ENCODE measurements at places on chromosomes 13 and 19. TPM values are rescaled to one million over a fixed set of nuclear protein-coding genes. Genes with fewer than 3 reads are reported as not detected.

DNA sequence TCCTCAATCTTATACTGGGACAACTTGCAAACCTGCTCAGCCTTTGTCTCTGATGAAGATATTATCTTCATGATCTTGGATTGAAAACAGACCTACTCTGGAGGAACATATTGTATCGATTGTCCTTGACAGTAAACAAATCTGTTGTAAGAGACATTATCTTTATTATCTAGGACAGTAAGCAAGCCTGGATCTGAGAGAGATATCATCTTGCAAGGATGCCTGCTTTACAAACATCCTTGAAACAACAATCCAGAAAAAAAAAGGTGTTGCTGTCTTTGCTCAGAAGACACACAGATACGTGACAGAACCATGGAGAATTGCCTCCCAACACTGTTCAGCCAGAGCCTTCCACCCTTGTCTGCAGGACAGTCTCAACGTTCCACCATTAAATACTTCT is 4.0 kb upstream of the KLK3 start:
- DNase-seq = no peak

- DNase-seq = no peak
Measured at GRCh38 chr13:95708811-95709500, 32.0 kb downstream of the DNAJC3 start.

GRCh38 chr19:7989071-7989575 is 16.3 kb downstream of the ELAVL1 start:
- no peak for DNase-seq

GRCh38 chr13:84025824-84026223 is 143.6 kb upstream of the SLITRK1 start:
- DNase-seq = no peak

- DNase-seq = no peak
Measured at GRCh38 chr13:30047154-30047874, 196.9 kb upstream of the UBL3 start.

GRCh38 chr13:97202761-97203160 is 19.4 kb upstream of the MBNL2 start:
- no peak for DNase-seq

GRCh38 chr13:50676602-50677001 is 166.9 kb downstream of the DLEU7 start:
- no peak for DNase-seq

DNA sequence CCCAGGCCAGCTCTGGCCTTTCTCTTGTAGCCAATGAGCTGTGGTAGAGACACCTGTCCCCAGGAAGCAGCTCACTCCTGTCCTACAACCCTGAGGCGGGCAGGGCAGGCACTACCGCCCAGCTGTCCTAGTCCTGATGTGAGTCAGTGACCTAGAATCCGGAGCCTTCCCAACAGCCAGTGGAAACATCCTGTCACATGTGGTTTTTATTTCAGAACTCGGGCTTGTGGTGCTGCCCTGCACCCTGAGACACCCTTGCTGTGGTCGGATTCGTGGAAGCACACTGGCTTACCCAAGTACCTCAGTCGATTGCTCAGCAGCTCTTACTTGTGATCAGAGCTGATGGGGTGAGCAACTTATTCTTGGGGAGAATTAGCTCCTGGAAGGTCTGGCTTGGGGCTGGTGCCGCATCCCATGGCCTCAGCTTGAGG is 83.6 kb upstream of the ARHGEF7 start:
- no peak for DNase-seq

- no peak for DNase-seq
Measured at GRCh38 chr13:111004444-111004843, 89.6 kb upstream of the ANKRD10 start.

DNA sequence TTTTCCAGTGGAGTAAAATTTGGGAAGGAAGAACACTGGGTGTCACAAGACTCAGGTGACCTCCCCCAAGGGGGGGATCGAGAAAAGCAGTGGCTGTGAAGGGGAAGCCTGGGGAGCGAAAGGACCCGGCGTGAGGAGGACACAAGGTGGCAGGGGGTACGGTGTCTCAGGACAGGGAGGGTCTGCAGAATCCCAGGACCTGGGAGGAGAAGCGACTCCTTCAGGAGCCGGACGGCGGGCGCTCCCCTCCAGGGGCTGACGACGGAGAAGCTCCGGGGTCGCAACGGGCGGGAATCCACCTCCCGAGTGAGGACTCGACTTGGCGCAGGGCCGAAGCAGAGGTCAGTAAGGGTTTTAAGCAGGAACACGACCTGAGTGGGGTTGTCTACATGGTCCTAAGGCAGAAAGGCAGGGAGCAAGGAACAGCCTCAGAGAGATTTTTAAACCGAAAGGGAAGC is 529 bp downstream of the ZNF836 start:
- DNase-seq = no peak

DNA sequence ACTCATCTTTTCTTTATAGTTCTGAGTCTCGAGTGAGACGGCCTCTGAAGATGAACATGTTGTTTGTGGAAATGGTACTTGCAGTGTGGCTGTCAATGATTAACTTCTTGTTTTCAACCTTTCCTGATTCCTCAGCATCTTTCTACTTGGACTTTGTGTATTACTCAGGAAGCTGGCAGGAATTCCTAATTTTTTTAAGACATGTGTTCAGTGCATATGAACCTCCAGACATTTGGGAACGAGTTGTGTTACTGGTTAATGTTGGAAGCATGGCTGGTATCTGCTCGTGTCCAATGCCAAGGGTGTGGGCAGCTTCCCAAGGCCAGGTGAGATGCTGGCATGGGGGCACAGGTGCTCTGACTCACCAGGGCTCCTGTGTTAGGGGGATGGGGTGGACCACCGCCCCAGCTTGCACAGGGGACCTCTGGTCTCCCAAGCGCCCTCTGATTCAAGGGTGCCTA is 61.1 kb upstream of the MCF2L start:
- DNase-seq = no peak

DNA sequence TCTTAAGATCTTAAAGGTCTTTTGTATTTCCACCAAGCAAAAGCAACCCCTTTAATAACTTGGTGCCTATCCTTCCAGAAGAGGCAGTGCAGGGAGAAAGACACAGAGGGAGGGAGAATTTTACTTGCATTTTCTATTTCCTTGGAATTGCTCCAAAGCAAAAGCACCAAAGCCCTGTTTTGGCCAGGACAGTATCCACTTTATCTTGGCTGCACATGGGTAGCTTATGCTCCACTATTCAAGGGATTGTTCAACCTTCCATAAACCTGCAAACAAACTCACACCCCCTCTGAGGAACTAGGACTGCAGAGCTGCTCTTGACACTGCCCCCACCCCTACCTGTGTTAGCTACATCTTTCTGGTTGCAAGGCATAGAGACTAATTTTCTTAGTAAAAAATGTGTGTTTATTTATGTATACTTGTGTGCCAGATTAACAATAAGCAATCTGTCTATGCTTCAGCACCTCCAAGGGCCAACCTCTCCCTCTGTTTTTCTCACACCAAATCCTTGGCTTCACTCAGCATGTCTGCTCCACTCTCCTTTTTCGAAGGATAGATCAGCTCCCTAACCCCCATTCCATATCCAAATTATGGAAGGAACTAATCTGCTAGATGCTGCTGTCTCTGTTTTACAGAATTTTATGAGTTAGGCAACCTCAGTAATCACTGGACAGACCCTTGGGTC is 68.1 kb upstream of the KLF12 start:
- no peak for DNase-seq

DNA sequence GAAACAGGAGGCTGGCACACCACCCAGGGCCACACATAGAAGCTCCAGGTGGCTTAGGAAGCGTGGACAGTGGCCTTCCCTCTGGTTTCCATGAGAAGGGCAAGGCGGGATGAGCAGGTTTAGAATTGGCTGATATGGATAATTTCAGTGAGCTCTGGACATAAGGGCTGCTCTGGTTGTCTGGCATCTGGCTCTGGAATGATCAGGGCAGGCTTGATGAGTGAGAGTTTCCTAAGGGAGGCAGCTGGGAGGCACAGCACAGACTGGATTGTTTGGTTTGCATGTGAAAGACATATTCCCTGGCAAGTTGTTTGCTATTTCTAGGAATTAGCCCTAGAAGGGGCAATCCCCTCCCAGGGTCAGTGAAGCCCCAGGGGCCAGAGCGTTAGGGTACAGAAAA is 129.5 kb downstream of the ATP8A2 start:
- no peak for DNase-seq

DNA sequence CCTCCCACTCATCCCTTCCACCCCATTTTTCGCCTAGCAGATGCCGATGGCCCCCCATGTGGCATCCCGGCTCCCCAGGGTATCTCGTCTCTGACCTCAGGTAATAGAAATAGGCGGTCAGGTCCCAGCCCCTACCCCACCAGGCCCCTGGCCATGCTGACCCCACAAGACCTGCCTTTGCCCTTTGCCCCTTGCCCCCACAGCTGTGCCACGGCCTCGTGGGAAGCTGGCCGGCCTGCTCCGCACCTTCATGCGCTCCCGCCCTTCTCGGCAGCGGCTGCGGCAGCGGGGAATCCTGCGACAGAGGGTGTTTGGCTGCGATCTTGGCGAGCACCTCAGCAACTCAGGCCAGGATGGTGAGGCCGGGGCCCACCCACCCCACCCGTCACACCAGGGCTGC is 5.4 kb downstream of the ARHGAP33 start:
- DNase-seq = no peak

DNA sequence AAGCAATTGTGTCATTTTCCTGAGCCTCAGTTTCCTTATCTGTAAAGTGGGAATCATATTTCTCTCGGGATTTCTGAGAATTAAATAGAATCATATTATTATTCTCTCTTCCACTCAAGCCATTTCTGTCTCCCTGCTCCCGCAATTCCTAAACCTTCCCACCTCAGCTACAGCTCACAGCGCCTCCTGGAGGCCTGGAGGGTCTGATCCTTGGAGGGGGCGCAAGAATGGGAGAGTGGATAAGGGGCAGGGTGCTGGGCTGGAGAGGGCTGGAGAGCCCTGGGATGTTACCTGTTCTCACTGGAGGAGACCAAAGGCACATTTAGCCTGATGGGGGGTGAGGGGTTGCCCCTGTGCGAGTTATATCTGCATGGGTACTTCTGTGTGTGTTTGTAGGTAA is 31.1 kb upstream of the CYP2S1 start:
- no peak for DNase-seq

GRCh38 chr13:69921156-69921555 is 186.5 kb upstream of the ATXN8OS start:
- no peak for DNase-seq

GRCh38 chr13:105311094-105311493 is 1224.4 kb downstream of the EFNB2 start:
- DNase-seq = no peak

GRCh38 chr19:31254611-31255010 is 94.6 kb downstream of the TSHZ3 start:
- DNase-seq = no peak

DNA sequence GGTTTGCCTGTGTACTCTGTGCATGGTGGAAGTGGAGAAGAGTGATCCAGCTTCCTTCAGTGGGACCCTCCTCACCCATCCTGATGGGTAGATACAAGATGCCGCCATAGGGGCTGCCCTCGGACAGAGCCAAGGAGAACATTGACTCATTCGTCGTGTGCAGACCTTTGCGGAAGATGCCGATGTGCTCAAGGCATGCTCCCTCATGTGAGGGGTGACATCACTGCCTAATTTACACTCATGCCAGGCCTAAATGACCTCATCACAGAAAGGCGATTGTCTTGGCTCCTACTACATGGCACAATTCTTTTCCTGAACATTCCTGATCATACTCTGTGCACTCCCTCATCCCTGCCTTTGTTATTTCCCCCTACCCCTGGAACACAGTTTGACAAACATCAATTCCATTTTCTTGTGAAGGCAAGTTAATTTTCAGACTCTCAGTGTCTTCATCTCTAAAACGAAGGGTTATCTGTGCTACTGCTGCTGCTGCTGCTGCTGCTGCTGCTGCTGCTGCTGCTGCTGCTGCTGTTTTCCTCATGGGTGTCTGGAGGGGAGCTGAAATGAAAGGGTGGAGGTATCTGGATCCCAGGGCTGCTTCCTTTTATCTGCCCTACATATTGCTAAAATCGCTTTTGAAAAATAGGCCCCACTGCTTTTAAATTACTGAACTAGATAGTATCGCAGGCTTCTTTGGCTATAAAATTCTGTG is 146.5 kb upstream of the ARGLU1 start:
- no peak for DNase-seq

DNA sequence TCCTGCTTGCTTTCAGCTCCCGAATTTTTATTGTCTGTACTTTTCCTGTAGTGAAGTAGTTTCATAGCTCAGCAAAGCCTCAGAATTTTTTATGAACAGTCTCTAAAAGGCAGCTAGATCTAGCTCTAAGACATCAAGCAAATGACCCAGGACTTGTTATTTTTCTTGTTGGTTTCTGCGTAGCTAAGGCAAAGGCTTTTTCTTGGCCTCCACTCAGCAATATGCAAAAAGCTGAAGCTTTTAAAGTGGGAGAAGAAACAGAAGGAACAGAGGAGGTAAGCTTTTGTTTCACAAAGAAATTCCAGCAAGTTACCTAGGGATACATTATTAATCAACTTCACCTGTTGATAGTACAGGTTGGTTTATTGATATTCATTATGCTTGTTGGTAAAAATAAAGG is 235.9 kb downstream of the PCDH20 start:
- no peak for DNase-seq

- DNase-seq = no peak
Measured at GRCh38 chr13:46753917-46754316, 43.0 kb downstream of the ESD start.

DNA sequence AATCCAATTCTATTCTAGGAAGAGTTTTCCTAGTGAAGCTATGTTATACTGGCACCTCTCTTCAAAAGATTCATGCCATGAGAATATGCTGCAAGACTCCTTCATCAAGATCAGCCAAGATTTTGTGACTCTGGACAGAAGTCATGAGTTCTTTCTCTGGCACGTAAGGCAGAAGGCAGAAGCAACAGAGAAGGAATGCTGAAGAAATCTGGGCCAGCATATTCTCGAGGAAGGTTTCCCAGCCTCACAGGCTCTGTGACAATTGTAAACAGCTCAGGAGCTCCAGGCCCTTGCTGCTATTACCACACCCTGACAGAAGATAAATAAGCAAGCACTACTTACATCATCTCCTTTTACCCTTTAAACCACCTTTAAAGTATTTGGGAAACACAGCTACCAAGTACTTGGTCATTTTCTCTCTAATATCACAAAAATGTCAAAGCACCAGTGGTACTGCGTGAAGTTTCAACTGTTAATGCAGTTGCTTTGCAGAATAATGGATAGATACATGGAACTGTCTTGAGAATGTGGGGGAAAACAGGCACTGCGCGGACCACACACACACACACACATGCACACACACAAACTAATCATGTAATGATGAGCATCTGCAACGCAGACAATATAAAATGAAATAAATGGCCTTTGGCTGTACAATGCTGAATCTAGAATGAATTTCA is 55.4 kb downstream of the INTS6 start:
- DNase-seq = no peak

NLRP7 gene
- not detected for polyA plus RNA-seq

SLC8A2 gene
- 0.17 TPM for polyA plus RNA-seq

ATXN8OS gene
- polyA plus RNA-seq = not detected

ZNF8 gene
- 2.7 TPM for polyA plus RNA-seq

TLE6 gene
- polyA plus RNA-seq = 0.43 TPM
